ENCODE measurements at places on chromosomes 16 and 17.

GRCh38 chr16:82082543-82083244, 47.6 kb downstream of the HSD17B2 start:
- DNase-seq, result no peak

DNA sequence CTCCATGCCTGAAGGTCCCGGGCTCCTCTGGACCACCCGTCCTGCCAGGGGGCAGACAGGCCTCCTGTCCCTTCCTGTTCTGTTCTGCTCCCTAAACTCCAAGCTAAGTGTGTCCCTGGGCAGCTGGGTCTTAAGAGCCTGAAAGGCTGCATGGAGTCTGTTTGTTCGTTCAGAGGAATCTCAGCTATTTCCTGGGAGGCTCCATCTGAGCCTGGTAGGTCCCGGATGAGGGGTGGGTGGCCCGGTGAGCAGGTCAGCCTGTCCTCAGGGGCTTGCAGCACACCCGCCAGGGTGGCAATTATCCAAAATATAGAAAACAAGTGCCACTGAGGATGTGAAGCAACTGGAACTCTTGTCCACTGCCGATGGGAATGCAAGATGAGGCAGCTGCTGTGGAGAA, 12.6 kb downstream of the ACTG1 start:
- no peak for DNase-seq

DNA sequence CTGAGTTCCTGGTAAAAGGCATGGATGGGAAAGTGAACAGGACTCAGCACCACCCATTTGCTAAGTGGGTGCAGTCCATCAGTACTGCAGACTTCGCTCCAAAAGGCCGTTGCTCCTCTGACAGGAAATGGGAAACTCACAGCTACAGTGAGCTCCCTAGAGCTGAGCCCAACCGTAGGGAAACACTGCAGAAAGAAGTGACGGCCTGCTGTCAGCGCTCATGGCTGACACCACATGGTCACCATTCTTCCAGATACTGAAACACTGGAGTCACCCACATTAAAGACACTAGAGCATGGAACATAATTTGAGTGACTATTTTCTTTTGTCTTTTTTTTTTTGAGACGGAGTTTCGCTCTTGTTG, 31.9 kb downstream of the UBE2O start:
- no peak for DNase-seq

GRCh38 chr17:6048486-6048885, 21.7 kb upstream of the WSCD1 start:
- no peak for DNase-seq

DNA sequence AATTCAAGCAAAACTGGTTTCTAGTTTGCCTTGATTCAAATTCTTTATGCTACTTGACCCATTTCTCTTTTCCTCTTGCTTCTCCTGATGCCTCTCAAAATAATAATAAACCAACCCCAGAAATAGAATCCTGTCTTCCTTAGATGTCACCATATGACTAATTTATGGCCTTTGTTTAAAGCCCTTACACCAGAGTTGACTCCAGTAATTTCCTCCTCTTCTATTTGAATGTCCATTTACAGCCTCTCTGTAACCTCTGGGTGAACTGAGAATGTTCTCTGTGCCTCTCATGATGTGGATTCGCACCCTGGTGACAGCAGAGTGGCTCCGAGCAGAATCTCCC, 31.5 kb downstream of the ZFHX3 start:
- no peak for DNase-seq

- no peak for DNase-seq
Measured at GRCh38 chr17:81854974-81855774, 5.2 kb downstream of the P4HB start.

- DNase-seq, result no peak
Measured at GRCh38 chr16:1862394-1862793, 9.6 kb downstream of the MEIOB start.

GRCh38 chr17:72117535-72118334, 3.1 kb upstream of the SOX9 start:
- DNase-seq, result peak; percentile 49

DNA sequence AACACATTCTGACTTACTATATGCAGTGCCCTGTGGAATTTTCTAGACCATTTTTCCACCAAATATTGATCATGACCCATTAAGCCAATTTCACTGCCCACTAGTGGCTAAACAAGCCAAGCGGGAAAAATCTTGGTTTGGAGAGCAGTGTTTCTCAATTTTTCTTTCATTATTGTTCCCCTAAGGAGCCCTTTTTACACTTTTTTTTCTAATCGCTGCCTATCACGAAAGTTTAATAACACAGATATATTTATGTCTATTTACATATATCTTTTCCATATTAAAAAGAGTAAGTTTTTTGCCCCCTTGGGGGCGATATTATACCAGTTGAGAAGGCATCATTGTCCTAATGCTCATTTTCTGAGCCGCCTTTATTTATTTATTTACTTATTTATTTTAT, 10.8 kb upstream of the TLCD3B start:
- DNase-seq, result no peak

DNA sequence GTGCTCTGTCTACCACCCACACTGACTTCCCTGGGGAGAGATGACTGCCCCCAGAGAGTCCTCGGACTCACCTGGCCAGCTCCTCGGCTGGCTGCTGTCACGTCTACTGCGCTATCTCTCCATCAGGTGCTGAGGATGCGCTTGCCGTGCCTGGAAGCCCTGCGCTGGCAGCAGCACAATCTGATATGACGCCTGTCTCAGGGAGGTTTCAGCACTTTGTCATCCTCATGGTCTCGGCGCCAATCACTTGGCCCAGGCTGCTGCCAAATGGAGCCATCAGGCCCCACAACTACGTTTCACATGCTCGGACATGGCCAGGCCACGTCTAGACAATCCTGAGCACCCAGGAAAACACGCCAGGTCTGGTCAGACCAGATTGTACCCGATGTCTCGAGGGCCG, 46.7 kb downstream of the FOXL1 start:
- DNase-seq, result no peak

GRCh38 chr17:32118835-32119234, 23.5 kb upstream of the RHOT1 start:
- DNase-seq, result no peak

GRCh38 chr17:5468075-5468473, 708 bp downstream of the DHX33 start:
- DNase-seq, result no peak

DNA sequence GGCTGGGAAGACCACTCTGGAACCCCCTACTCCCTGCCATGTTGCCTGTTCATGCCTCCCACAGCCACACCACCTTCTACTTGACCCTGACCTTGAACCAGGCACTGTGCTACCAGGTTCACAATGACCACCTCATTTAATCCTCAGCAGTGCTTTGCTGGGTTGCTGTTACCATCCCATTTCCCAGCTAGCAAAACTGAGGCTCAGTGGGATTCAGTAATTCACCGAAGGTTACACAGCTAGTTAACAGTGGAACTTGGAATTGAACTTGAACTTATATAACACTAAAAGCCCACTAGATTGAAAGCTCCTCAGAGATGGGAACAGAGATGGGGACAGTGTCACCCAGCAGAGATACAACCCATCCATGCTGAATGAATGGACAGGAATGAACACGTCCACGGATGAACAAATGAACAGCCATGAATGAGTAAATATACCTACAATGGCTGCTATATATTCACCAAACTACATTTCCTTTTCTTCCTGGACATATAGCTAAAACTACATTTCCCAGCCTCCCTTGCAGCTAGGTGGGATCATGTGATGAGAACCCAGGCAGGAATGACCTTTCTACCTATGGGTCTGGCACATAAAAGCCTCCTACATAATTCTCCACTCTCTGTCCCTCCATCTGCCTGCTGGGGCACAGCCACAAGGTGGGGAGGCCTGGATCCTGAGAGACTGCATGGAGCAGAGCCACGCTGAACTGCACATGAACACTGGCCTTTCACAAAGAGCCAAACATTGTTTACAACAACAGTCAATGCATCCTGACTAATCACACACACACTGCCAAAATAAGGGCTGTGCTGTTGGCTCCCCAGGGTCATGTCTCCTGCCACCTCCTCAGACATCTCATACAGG, 94.8 kb downstream of the RMI2 start:
- no peak for DNase-seq

DNA sequence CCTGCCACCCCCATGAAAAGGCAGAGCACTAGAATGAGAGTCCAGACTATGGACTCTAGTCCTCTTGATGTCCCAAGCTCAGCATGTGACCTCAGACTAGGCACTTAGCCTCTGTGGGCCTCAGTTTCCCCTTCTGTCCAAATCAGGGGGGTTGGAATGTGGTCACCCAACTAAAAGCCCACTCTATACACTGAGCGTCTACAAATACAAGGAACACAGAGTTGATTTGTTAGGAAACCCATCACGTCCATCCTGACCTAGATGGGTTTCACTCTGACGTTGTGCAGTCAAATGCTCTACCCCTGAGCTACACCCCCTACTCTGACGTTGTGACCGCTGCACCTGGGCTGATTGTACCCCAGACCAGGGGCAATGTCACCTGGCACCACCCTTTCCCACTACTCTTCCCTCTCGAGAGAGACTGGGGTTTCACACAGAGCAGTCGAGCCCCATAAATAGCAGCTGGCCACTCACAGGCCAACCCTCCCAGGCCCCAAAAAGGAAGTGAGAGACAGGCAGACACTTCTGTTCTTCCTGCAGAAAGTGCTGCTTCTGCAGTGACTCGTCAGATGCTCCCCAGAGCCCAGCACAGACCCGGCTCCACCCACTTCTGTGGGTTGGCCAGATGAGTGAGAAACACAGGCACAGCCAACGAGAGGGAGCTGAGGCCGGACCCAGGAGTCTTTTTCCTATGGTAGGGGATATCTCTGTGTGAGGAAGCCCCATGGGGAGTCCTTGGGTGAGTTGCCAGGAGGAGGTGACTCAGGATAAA, 16.1 kb upstream of the TNFRSF13B start:
- peak; percentile 26 for DNase-seq

DNA sequence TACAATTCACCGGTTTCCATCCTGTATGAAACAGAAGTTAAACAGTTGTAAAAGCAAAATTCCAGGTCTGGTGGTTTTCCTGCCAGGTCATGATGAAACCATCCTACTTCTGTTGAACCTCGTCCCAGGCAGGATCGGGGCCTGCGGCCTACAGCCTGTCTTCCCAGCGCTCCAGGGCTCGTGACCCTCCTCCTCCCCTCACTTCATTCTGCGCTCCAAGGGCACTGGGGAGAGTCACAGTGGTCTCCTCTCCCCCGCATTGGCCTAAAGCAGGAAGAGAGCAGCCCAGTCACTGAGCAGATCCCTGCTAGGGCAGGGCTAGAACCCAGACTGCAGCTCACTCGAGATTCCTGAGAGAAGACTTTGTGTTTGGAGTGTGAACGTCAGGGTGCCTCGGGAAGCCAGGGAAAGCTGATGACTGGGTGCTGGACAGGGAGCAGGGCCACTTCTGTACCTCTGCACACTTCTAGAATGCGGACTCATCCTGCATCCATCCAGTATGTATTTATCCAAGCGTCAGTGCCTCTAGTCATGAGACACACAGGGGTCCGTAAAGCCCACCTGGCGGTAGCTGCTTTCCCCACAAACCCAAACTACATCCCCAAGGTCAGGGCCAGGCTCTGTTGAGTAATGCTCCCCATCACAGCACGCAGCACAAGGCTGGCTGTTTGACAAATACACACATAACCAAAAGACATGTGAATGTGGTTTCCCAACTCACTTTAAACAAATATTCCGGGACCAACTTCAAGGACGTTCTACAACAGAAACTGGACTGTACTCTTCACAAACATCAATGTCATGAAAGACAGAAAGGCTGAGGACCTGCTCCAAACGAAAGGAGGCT, 1.7 kb upstream of the ITGAE start:
- no peak for DNase-seq

GRCh38 chr17:35683591-35683990, 47.8 kb upstream of the RASL10B start:
- DNase-seq, result no peak

DNA sequence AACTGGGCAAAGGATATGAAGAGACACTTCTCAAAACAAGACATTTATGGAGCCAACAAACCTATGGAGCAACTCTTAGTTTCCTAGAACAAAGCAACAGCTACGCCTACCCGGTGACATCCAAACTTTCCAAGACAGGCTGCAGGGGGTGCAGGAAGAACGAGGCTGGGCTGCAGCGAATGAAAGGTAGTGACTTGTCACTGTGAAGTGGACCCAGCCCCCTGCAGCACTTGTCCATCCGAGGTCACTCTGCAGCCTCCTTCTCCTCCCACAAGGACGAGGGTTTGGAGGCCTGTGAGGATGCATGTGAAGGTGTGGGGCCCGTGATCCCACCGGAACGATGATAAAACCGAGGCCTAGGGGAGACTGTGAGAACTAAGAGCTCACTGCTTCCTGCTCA, 192.6 kb upstream of the RPL38 start:
- no peak for DNase-seq

GRCh38 chr17:72618001-72618509, 474.4 kb downstream of the SLC39A11 start:
- no peak for DNase-seq

DNA sequence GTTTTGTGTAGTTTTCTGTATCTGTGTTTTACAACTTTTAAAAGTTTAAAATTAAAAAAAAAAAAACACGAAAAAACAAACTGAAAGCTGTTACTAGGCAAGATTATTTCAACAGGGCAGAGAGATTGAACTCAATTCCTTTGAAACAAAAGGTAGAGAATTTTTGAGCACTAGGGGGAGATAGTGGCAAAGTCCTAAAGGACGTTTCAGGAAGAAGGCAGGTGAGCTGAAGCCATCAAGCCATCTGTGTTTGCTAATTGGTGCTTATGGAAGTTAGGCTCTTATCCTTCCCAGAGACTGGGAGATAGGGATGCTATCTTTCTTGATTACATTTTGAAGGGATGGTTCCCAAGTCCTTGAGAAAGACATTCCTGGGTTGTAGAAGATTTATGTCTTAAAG, 70.6 kb upstream of the CLEC3A start:
- DNase-seq, result no peak

DNA sequence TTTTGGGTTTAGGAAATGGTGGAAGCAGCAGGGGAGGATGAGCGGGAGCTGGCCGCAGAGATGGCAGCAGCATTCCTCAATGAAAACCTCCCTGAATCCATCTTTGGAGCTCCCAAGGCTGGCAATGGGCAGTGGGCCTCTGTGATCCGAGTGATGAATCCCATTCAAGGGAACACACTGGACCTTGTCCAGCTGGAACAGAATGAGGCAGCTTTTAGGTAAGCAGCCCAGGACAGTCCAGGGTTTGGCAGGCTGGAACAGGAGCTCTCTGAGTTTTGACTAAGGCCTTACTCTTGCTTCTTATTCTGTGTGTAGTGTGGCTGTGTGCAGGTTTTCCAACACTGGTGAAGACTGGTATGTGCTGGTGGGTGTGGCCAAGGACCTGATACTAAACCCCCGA, 41.4 kb downstream of the SF3B3 start:
- no peak for DNase-seq

- no peak for DNase-seq
Measured at GRCh38 chr17:60960398-60961065, 282.9 kb downstream of the BCAS3 start.

All from nephron progenitor cell (in vitro differentiated cells).